Psoas muscle (tissue), 8 donors: ENCODE measurements at places on chromosomes 3 and 15. TPM values are rescaled to one million over a fixed set of nuclear protein-coding genes. Genes with fewer than 3 reads are reported as not detected.

Gene ANKRD34C
- polyA plus RNA-seq = 0.03 TPM

DNA sequence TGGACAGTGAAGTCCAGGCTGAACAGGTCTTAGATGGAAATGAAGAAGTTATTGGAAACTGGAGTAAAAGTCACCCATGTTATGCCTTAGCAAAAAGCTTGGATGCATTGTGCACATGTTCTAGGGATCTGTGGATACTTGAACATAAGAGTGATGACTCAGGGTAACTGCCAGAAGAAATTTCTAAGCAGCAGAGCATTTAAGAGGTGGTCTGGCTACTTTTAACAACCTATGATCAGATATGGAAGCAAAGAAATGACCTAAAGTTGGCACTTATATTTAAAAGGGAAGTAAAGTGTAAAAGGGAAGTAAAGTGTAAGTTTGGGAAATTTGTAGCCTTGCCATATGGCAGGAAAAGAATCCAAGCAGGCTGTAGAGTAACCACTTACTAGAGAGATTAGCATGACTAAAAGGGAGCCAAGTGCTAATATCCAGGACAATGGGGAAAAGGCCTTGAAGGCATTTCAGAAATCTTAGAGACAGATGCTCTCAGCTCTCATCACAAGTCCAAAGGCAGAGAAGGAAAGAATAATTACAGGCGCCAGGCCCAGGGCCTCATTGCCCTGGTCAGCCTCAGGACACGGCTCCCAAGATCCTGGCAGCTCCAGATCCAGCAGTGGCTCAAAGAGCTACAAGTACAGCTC, 73.9 kb upstream of the KCNH8 start:
- peak; percentile 19 for DNase-seq

Gene CP
- polyA plus RNA-seq = 0.23 TPM

Gene FBXW12
- polyA plus RNA-seq = not detected

Gene RPL39L
- polyA plus RNA-seq = 0.79 TPM

Gene SLC9C1
- not detected for polyA plus RNA-seq

DNA sequence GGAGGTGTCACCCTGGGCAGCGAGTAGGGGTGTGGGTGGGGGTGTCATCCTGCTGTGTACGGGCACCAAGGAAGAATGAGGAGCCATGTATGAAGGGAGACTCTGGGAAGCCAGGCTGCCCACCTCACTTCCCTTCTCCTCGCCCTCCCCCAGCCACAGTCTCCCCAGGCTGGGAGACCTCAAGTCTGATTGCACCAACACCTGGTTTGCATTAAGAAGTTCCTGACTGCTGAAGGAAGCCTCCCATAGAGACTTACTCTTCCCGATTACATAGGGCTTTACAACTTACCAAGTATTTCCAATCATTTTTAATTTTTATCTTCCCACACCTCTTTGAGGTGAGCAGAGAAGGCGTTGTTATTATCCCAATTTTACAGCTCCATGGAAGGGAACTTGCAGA, 29.5 kb upstream of the SMAD3 start:
- no peak for DNase-seq

DNA sequence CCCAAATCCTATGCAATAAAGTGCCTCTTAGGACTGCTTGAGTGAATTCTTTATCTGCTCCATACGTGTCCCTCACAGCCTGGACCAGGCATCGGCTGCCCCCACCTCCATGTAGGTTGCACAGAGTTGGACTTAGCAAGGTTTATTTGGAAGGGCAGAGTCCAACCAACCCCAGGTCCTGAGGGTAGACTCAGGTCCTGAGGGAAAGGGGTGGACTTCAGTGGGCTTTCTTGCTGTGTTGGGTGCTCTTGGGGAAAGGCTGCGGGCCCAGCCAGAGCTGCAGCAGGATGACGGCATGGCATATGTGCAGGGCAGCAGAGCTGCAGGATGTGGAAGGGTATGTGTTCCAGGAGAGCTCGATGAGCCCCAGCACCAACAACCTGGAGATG, 6.5 kb downstream of the ALG3 start:
- no peak for DNase-seq

- DNase-seq = no peak
Measured at GRCh38 chr15:40059821-40060220, 20.8 kb upstream of the SRP14 start.

DNA sequence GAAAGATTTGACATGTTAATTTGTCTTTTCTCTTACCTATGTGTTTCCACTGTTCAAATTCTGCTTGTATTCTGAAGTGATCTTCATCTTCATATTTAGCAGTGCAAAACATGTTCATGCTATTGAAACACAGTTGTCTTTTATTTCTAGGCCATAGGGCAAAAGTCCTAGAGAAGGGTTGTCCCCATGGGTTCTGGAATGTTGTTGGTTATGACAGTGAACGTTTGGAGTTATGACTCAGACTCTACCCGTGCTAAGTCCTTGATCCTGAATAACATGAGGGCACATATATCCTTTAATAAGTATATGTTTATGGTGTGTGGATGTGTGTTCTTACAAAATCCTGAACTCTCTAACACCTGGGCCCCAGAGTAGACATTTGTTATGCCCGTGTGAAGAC, 23.0 kb upstream of the ARPP21 start:
- no peak for DNase-seq

Gene FETUB
- polyA plus RNA-seq = not detected

DNA sequence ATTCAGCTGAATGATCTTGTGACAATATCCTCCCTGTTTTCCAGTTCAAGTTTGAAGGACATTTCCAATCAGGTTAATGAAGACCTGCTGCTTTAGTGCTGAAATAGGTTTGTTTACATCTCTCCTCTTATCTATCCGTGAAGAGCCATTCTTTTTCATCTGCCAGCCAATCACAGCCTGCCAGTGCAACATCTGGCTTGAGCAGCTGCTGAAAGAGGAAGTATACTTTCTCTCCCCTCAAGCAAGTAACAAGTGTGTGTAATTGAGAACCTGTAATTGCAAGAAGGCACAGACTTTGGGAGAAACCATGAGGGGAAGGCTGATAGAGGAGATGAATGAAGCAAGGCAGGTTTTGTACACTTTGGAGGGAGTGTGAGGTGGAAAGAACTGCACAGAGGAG, 404.3 kb downstream of the AGBL1 start:
- no peak for DNase-seq

DNA sequence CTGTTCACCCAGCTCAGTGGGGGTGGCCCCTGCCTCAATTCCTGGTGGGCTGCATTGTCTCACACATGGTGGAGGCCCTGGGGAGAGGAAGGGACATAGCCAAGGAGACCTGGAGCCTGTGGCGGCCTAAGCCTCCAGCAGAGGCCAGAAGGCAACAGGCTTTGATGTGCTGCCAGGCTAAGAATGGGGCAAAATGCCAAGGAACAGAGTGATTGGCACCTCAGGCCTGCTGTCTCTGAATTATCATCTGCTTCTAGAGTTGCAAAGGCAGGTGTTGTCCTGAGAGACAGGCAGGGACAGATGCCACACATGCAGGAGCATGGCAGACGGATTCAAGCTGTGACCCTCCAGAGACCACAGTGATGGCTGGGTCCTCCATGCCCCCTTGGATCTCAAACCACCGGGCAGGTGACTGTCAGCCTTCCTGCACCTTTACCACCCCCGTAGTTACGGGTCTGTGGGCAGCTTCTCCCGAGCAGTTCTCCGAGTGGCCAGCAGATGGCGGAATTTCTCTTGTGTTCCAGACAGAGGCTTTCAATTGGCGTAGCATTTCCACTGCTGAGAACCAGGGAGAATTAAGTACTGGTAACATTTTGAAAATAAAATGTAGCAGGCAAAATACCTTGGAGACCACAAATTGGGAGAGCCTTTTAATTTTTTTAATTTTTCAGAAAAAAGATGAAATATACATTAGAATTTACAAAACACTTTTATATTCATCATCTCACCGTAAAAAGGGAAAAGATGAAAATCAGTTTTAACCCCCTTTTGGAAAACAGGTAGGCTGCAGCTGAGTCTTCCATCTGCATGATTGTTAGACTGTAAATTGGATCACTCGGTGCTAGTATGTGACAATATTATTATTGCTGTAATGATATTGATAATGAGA, 525.5 kb upstream of the CFAP20DC start:
- DNase-seq = peak; percentile 77

GRCh38 chr3:142021127-142021526, 128.2 kb downstream of the TFDP2 start:
- no peak for DNase-seq

DNA sequence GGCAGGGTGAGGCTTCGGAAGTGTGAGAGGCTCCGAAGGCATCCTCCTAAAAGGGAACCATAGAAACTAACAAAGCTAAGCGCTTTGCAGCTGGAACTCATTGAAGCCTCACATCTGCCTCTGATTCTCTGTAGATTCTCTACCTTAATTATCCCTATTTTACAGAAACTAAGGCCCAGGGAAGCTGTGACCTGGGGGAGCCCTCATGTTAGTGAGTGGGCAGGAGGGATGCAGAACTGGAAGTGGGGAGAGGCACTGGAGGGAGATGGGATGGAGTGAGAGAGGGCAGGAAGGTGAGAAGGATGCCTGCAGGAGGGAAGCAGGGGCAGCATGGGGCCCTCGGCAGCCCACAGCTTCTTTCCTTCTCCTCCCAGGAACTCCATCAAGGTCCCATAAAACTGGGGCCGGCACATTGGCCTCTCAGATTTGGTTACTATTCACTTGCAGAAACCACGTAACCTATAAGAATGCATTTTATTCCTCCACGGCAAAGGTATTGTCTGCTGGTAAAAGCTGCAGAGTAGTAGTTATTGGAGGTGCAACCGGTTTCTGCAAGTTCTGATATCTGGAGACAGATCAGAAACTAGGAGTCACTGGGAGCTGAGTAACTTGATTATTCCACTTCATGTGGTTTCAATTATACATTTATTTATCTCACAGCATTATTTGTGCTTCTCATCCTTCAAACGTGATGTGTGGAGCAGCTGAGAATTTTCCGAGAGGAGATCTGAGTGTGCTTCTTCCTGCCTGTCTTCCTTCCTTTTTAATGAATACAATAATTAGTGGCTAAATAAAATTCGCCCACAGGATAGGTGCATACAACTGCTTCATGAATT, 24.0 kb upstream of the CHCHD6 start:
- DNase-seq = no peak

GRCh38 chr3:77837456-77838025, 797.6 kb downstream of the ROBO2 start:
- DNase-seq = no peak

GRCh38 chr3:110414855-110415254, 656.8 kb upstream of the NECTIN3 start:
- DNase-seq = no peak

DNA sequence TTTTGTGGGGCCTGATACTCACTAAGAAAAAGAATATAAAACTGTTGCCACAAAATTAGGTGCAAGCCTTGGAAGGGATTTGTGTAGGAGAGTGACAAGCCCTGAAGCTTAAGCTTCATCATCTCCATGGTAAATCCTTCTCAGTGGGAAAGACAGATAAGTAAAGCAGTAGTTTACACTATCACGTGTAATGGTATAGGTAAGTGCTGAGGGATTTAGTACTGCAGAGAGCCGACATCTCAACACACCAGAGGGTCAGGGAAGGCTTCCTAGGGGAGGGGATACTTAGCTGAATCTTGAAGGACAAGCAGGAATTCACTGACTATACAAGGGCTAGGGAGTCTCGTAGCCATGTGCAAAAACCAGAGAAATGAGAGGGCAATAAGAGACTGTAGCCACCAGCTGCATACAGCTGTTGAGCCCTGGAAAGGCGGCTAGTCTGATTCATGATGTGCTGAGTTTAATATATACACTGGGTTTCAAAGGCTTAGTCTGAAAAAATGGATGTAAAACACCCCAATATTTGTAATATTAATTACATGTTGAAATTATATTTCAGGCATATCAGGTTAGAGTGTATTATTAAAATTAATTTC, 11.1 kb downstream of the SLC24A1 start:
- no peak for DNase-seq

GRCh38 chr3:126146525-126147146, 33.8 kb downstream of the ALDH1L1 start:
- no peak for DNase-seq

Gene CCR8
- not detected for polyA plus RNA-seq

GRCh38 chr3:101942356-101942755, 93.0 kb downstream of the NFKBIZ start:
- no peak for DNase-seq

- DNase-seq = no peak
Measured at GRCh38 chr3:161744366-161744765, 247.8 kb downstream of the OTOL1 start.

Gene LRRC3B
- 3.2 TPM for polyA plus RNA-seq

DNA sequence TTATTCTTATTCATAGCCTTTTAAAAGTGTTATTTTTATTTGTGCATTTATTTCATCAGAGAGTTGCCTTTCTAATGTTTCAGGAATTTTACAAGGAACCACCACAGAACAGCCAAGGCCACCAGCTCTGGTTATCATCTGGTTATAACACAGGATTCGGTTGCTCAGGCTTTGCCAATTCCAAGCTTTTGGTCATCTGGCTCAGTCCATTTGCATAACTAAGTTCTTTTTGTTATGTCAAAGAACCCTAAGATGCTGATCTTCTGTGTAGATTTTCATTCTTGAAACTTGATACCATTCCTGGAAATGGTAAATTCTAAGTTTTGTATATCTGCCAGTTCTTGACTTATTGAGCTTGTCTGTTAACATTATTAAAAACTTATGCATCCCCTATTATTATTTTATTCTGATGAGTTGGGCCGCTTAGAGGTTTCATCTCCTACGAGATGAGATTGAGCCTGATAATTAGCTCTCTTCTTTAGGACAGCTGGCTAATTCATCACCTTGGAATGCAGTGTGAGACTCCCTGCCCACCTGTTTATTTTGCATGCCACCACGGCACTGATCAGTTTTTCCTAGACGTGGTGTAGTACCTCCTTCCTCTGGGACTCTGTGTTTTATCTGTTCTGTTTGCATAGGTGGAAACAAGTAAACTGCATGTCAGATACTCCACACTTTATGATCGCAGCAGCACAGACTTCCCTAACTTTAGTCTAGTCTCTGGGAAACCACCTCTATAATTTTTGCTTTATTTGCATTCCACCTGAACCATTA, 264.8 kb downstream of the SLCO3A1 start:
- DNase-seq = no peak

- no peak for DNase-seq
Measured at GRCh38 chr15:101242160-101242998, 9.5 kb downstream of the CHSY1 start.

Gene MYLK
- 4.2 TPM for polyA plus RNA-seq

- DNase-seq = no peak
Measured at GRCh38 chr3:175664911-175665310, 805.8 kb downstream of the NAALADL2 start.

- DNase-seq = no peak
Measured at GRCh38 chr3:31690771-31691170, 158.0 kb downstream of the STT3B start.

- DNase-seq = no peak
Measured at GRCh38 chr3:157370867-157371266, 65.8 kb upstream of the PTX3 start.
